ENCODE measurements at places on chromosomes 5 and 9. TPM values are rescaled to one million over a fixed set of nuclear protein-coding genes. Genes with fewer than 3 reads are reported as not detected.
A peak's percentile ranks its signal among the peaks of the same experiment; 100 is the strongest.

The EFCAB9 gene
- polyA plus RNA-seq: not detected

The GCNT4 gene
- polyA plus RNA-seq: 2.6 TPM

The DNAI1 gene
- polyA plus RNA-seq: 2.4 TPM

DNA sequence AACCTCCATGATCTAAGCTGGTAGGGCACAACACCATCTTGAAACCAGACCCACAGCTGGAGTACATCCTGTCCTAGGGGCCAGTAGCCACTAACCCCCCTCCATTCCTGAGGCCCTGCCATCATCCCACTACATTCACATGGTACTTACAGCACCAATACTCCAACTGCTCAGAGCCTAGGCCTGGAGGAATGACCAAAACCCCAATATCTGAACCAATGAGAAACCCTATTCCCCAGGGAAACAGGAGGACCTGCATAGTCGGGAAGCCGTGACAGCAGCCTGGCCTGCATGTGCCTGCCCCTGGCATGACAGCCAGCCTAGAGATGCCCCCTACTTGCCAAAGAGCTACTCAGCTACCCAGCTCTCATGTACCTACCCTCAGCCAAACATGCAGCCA lies 65.4 kb upstream of the DMRT1 start:
- DNase-seq: no peak

DNA sequence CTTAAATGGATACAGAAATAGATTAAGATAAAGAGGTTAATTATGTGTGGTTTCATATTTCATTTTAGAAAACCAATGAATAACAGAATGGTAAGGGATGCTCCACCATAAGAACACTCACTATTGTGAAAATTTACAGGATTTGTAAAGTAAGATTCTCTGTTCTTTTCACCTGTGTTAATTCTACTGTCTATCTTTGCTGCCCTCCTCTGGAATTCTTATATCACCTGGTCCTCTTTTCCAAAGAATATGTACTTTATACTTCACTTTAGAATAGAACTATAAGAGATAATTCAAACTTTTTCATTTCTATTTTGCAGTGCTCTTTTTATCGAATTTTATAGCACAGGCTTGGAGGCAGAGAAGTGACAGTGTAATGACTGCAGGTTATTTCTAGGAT lies 213.4 kb downstream of the LURAP1L start:
- DNase-seq: no peak

- no peak for DNase-seq
Observed at GRCh38 chr9:134007150-134007549, 15.0 kb upstream of the VAV2 start.

GRCh38 chr5:122963305-122963704 lies 73.2 kb downstream of the PPIC start:
- DNase-seq: no peak

GRCh38 chr5:31626156-31626555 lies 12.8 kb upstream of the PDZD2 start:
- DNase-seq: no peak

The OR1Q1 gene
- not detected for polyA plus RNA-seq

- DNase-seq: no peak
Observed at GRCh38 chr9:92183449-92183848, 68.2 kb upstream of the SPTLC1 start.

- DNase-seq: no peak
Observed at GRCh38 chr5:132854301-132854700, 12.0 kb downstream of the GDF9 start.

DNA sequence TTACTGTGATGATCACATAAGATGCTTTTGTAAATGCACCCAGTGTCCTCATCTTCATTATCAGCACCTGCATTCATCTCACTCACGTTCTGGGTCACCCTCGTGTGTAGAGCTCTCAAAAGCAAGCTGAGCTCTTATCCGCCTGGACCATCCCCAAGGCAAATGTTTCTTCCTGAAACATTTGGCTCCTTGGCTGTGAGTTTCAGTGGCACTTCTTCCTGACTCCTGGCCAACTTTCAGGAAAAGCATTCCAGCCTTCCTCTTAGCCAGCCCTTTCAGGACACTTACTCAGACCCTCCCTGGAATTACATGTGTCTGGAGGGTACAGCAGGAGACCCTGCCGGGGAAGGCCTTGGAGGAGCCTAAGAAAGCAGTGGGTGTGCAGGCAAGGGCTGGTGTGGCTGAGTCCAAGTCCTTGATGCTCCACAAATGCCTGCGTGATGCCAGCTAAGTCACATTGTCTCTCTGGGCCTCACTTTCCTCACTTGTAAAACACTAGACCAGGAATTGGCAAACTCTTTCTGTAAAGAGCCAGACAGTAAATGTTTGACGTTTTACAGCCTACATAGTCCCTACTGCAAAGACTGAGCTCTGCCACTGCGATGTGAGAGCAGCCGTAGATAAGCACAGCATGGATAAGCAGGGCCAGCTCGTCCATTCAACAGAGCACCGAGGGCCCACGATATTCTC lies 72.1 kb downstream of the PDE6A start:
- DNase-seq: no peak

The TMEM252 gene
- polyA plus RNA-seq: 3.4 TPM

The C5orf46 gene
- polyA plus RNA-seq: not detected

DNA sequence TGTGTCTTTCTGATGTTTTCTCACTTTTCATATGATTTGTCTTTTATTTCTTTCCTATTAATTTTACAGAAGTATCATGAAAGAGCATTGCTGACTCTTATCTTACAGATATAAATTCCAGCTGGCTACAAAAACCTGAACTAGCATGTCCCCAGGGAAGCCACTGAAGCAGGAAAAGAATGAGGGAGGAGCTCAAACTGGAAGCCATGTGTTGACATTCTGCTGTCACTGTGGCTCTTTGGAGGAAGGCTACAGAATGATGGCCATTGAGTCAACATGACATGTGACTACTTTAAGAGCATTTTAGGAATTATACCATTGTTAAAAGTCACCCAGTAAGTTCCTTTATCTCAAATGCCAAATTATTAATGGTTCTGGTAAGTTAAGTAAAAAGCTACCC lies 638.3 kb upstream of the DMAC1 start:
- no peak for DNase-seq

GRCh38 chr9:4555236-4555635 lies 65.0 kb downstream of the SLC1A1 start:
- peak; percentile 38 for DNase-seq

GRCh38 chr9:129720181-129720864 lies 32.5 kb downstream of the PTGES start:
- DNase-seq: no peak

The PCDHA9 gene
- not detected for polyA plus RNA-seq

GRCh38 chr5:10248378-10249260 lies 1.1 kb downstream of the ATPSCKMT start:
- DNase-seq: peak; percentile 64

The PRELID2 gene
- polyA plus RNA-seq: 3.8 TPM

DNA sequence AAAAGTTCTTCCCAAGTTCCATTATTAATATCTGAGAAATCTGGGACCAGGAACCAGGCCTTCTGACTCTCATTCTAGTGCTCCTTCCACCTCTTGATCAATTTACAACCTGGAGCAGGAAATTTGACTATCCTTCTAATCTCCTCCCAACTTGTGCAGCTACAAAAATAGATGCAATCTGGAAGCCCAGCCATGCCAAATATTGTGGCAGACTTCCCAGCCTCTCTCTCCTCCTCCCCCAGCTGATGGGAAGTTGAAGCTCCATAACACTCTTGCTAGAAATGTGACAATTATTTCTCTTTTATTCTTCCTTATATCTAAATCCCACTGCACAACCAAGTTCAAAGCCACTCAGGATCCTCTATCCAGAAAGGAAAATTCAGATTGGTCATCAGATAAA lies 252.1 kb downstream of the SEC61B start:
- DNase-seq: no peak

GRCh38 chr9:120845255-120845654 lies 2.5 kb upstream of the PSMD5 start:
- DNase-seq: no peak

- DNase-seq: no peak
Observed at GRCh38 chr9:22131817-22132216, 122.7 kb upstream of the CDKN2B start.

DNA sequence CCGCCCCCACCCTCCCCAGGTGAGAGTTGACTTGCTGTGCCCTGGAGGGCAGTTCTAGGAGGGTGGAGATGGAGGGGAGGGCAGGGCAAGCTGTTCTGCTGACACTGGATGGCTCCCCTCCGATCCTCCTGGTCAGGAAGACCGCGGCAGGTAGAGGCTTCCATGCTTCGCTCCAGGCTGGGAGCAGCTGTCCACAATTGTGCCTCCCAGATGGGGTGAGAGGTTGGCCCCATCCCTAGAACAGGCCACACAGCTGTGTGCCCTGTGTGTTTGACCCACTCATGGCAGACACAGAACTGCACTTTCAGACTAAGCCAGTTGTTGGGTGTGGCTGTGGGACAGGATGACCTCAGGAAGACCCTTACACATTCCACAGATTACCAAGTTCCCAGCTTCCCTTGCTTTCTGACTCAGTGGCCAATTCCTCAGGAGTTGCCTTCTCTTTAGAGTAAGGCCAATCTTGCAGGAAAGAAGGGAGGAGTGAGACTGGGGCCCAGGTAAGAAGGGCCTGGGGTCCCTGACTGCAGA lies 72.1 kb upstream of the HSPA9 start:
- DNase-seq: no peak

DNA sequence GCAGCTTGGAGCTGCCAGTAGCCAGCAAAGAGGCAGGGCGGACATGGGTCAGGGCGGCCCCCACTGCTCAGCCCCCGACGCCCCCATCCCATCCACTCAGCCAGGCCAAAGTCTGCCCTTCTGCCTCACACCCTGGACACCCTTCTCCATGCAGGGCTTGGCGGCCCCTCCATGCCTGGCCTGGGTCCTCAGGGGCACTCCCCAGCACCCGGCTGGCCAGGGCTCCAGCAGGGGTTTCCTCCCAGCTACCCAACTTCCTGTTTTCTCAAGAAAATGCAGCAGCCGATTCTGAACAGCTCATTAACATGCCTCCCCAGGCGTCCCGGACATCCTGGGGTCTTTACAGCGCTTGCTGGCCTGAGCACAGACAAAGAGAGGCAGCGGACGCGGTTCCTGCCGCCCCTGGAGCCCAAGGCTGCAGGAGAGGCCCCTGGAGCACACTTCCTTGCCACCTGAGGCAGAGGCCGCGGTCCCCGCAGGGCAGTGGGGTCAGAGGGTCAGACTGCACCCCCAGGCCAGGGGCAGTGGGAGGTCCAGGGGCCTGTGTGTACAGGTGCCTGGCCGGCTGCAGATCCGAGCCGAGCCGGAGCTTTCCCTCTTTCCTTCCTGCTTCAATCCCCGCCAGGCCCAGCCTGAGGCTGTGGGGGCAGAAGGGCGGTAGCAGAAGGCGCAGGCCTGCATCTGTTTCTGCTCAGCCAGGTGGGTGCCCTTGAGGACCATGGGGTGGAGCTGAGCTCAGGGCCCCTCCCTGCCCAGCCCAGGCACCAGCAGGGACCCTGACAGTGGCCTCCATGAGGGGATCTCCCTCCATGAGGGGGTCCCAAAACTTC lies 18.7 kb upstream of the NRARP start:
- DNase-seq: peak; percentile 71

DNA sequence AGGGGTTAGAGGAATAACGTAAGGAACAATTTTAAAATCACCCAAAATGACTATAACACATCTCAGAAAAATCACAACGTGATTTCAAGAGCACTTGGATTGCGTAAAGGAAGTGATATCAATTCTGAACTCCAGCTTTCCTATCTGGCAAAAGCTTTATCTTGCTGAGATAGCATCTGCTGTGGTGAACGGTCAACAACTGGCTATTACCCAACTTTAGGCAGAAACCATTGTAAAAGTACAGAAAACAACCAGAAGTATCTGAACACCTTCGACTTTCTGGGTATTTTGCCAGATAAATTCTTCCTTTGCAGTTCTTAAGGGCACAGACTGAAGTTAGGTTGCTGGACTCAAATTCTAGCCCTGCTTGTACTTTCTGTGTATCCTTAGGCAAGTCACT lies 9.2 kb downstream of the ABLIM3 start:
- no peak for DNase-seq

The PLAC8L1 gene
- not detected for polyA plus RNA-seq

The GPR150 gene
- polyA plus RNA-seq: 0.19 TPM

DNA sequence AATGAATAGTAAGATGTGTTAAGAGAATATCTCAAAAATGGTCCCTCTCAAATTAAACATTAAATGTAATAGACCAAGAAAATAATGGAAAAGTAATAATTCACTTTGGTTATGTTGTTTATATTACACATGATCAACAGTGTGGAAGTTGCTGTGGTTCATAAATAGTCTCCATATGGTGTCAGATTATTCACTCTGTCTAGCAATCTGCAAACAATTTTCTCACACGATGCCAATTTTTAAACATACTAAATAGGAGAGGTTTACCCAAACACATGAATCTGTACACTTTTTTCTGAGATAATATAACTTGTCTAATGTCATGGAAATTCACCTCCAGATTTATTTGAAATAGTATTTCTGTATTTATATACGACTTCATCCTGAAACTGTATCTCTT lies 217.4 kb upstream of the FBXL7 start:
- DNase-seq: no peak

The ZNF454 gene
- 0.77 TPM for polyA plus RNA-seq

- no peak for DNase-seq
Observed at GRCh38 chr9:8616414-8616813, 816.8 kb upstream of the DMAC1 start.

GRCh38 chr9:752681-753200 lies 88.8 kb upstream of the DMRT1 start:
- DNase-seq: no peak

DNA sequence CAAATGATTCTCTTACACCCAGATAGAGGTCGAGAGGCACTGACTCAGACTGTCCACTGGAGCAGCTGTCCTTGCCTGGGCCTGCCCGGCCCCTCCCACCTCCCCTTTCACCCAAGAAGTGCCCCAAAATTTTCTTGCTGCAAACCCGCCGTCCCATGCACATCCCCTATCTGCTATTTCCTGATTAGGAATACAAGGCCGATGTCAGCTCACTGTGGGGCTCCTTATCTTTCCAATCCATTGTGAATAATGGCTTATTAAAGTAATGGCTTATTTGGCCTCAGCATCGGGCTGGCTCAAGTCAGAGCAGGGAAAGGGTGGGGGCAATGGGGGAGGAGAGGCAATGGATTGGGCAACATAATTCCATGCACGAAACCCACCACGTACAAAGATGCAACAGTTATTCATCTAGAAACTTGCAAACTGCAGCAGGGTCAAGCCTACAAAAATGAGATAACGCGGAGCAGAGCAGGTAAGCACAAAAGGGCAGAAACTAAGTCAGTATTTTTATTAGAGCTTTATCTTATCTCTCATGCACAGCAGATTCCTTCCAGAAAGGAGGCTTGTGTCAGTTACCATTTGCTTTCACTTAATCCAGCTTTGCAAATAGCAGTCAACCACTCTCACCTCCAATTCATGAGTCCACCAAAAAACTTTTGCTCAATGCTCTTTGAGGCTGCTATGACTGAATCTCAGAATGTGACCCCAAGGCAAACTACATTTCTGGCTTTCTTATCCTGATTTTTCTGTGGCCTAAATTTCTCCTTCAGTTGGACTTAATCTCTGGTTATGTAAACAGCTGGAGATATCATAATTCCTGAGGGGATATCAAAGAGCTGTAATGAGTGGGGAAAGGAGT lies 138.2 kb upstream of the OSMR start:
- DNase-seq: no peak

All from kidney (tissue), 22 donors.